ENCODE measurements at places on chromosomes 16 and 17.

DNA sequence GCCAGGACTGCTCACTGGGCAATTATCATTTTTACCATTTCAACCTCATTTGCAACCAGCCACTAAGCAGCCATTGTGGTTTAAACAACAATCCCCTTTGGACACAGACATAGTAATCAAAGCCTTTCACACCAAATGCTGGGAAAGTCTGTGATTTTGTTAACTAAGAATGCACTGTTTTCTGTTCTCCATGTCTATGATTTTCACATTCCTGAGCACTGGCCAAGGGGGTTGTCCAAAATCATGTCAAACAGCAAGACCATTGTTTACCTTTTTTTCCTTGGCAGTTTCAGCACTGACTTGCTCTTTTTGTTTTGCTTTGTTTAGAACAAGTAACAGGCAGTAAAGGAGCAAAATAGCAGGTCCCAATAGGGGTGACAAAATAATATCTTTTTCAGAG, 106.3 kb upstream of the SIAH1 start:
- DNase-seq, result no peak

- DNase-seq, result no peak
These were observed 209.2 kb downstream of the RPTOR start for GRCh38 chr17:80753685-80754345.

GRCh38 chr17:81213978-81214377, 8.8 kb downstream of the CEP131 start:
- DNase-seq, result no peak

DNA sequence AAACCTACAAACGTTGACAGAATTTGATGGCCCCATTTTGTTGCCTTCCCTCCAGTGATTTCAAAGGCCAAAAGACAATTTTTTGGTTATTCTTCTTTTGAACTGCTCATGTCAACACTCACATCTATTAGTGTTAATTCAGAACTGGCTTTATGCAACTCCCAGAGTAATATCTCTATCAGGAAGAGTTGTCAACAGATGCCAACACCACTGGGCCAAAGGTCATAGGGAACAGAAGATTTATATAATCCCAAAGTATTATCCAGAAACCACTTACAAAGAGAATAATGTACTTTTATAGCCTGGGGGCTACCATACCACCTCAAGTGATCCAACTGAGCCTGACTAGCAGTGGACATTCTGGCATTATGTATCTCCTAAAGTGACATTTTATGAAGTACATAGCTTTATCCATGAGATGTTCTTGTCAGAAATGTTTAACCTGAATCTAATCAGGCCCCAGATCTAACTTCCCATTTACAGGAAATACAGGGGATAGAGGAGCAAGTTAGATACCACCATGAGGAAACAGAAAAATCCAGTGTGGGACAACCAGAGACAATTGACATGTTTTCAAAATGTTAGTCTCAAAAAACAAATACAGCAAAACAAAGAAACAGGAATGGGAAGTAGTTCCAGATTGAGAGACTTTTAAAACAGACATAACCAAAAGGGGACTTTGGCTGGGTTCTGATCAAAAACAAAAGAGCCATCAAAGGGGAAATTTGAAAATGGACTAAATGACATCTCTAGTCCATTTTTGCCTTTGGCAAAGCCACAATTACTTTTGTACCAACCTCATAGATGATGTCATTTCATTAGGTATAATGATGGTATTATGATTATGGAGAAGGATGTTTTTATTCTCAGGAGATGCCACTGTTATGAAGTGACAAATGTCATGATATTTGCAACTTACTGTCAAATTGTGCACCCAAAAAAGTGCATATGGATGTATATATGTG, 18.5 kb downstream of the FAM117A start:
- no peak for DNase-seq

DNA sequence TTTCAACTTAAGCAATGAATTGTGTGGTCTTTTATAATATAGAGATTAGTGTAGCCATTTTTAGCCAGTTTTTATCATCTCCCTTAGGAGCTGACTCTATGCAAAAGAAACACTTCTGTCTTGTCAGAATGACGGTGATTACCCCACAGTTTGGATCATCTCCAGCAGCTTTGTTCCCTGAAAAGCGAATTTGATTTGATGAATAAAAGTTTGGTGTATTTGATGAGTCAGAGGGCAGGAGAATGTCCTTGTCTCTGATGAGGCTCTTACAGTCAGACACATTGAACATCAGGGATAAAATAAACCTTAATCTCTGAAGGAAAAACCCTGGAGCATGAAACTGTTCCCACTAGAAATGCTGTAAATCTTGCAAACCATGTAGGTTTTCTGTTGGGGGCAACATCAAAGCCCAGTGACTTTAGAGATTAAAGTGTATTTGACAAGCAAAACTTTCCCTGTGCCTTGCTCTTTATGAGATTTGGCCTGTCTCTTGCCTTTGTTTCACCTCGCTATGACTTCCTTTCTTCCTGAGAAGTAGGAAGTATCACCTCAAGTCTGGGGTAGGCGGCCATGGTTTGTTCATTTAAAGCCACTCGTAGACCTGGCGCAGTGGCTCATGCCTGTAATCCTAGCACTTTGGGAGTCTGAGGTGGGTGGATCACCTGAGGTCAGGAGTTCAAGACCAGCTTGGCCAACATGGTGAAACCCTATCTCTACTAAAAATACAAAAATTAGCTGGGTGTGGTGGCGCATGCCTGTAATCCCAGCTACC, 209.3 kb downstream of the FTO start:
- DNase-seq, result no peak

- peak; percentile 29 for DNase-seq
These were observed 16.0 kb upstream of the HEATR6 start for GRCh38 chr17:60094754-60095153.

GRCh38 chr16:79269211-79269863, 331.2 kb downstream of the MAF start:
- peak; percentile 70 for DNase-seq

DNA sequence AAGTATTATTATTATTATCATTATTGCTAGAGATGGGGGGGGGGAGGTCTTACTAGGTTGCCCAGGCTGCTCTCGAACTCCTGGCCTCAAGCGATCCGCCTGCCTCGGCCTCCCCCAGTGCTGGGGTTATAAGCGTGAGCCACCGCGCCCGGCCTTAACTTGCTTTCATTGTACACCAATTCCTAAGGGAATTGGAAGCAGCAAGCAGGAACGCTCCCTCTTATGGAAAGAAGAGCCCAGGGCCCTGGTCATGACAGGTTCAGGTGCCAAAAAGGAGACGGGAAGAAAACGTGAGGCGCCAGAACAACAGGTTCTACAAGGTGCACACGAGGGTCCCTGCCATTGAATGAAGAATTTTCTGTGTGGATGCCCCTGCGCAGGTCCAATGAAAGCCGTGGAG, 540 bp upstream of the RPL38 start:
- DNase-seq, result no peak

DNA sequence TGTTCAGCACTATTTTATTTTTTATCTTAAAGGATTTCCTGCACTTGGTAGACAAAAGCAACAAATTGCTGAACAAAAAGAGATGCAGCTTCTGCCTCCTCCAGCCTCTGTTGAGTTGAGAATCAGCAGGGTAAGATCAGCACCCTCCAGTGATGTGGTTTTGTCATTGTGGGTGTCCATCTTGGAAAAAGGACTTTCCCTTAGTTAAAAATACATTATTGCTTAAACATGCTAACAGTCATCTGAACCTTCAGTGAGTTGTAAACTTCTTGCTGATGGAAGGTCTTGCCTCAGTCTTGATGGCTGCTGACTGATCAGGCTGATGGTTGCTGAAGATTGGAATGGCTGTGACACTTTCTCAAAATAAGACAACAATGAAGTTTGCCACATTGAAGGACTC, 101.2 kb downstream of the PHKB start:
- DNase-seq, result no peak

DNA sequence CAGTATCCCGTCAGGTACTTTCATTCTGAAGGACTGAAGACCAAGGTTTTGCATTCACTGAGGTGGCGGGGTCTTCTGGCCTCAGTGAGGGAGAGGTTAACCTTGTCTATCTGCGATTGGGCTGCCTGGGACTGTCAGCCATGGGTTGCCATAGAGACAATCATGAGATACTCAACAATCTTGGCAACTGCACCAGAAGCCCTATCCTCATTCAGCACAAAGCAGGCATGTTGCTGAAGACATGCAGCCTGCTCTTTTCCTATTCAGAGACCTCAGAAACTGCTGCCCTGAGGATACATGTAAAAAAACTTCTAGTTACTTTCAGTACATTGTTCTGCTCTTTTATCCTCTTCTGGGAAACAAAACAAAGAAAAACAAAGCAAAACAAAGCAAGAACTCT, 146.3 kb upstream of the PIRT start:
- DNase-seq, result no peak

DNA sequence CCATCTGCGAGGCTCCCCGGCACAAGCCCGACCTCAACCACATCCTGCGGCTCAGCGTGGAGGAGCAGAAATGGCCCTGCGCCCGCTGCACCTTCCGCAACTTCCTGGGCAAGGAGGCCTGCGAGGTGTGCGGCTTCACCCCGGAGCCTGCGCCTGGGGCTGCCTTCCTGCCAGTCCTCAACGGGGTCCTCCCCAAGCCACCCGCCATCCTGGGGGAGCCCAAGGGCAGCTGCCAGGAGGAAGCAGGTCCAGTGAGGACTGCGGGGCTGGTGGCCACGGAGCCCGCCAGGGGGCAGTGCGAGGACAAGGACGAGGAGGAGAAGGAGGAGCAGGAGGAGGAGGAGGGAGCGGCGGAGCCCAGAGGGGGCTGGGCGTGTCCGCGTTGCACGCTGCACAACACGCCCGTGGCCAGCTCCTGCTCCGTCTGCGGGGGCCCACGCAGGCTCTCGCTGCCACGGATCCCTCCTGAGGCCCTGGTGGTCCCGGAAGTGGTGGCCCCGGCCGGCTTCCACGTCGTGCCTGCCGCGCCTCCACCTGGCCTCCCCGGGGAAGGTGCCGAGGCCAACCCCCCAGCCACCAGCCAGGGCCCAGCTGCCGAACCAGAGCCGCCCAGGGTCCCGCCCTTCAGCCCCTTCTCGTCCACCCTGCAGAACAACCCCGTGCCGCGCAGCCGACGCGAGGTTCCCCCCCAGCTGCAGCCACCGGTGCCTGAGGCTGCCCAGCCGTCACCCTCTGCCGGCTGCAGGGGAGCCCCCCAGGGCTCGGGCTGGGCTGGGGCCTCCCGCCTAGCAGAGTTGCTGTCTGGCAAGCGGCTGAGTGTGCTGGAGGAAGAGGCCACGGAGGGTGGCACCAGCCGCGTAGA, 13.1 kb upstream of the PRR35 start:
- no peak for DNase-seq

DNA sequence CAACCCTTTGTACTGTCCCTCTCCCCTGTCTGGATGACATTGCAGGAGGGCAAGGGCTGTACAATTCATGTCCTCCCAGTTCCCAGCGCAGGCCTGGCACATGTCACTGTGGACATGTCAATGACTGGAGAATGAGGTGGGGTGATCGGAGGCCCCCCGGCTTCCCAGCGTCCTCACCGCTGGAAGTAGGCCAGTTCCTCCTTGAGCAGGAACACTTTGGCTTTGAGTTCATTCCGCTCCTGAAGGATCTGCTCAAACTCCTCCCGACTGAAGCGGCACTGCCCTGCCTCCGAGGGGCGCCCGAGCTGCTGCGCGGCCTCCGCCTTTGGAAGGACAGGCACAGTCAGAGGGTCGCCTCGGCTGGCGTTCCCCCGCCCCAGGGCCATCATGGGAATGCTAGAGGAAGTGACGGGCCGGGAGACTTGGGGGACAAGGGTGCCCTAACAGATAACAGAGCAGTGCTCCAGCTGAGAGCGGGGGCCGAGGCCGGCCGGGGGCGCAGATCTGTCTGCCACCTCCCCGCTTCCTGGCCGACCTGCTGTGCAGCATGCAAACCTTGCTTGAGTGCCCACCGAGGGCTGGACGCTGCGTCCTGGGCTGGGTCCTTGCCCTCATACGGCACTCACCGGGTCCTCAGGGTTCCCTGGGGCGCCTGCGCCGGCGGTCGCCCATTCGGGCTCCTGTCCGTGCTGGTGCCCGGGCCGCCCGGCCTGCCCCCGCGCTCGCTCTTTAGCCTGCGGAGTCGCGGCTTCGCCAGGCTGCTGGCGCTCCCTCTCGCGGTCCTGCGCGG, 1.3 kb downstream of the RILP start:
- no peak for DNase-seq

DNA sequence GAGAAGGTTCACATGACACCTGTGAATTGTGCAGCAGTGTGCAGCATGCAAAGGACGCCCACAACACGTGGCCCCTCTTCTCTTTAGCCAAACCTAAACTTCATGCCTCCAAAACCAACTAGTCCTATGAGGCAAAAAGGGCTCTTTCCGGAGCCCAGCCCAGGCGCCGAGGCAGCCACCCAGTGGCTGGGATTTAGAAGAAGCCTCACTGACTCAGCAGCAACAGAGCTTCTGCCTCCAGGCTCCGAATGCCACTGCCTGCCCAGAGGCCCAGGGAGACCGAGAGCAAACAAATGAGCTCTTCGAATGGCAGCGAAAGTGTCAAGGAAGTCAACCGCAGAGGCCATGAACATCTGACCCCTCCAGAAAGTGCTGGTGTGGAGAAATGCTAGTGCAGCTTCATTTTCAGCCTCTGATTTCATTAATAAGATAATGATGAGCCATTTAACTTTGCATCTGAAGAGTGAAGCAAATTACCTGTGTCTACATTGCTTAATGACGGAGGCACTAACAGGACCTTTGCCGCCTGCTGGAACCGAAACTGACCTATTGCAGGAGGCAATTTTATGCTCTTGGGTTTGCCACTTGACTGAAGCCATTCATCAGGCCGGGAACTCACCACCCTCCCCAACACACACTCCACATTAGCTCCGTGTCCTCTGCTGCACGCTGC, 157.7 kb upstream of the RPL38 start:
- DNase-seq, result no peak

DNA sequence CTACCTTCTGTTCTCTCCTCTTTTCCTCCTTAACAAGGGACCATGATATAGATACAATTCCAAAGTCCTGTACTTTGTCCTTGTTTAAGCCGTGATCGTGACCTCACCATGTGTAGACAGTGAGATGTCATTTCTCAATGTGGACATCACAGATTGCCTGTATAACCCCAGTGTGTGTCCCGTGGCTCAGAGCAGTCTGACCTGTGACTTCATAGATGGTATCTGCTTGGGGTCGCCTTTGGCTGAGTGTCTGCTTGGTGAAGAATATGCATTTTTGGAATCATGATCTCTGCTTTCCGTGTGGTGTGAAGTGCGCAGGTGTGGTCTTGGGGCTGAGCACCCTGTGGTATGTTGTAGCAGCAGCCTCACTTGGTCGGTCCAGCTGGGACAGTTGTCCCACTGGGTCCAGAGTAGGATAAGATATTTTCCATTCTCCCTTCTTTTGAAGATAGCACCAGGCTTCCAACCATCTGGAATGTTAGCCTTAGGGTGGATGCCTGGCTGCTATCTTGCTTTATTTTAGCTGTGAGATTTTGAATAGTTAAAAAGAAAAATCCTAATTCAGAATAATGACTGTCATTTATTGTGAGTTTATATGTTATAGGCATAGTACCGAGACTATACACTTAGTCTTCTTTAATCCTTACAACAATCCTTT, 13.4 kb downstream of the MSI2 start:
- DNase-seq, result no peak

- no peak for DNase-seq
These were observed 204.9 kb upstream of the CDH13 start for GRCh38 chr16:82421851-82422250.
